ENCODE measurements at places on chromosomes 5 and 9.

DNA sequence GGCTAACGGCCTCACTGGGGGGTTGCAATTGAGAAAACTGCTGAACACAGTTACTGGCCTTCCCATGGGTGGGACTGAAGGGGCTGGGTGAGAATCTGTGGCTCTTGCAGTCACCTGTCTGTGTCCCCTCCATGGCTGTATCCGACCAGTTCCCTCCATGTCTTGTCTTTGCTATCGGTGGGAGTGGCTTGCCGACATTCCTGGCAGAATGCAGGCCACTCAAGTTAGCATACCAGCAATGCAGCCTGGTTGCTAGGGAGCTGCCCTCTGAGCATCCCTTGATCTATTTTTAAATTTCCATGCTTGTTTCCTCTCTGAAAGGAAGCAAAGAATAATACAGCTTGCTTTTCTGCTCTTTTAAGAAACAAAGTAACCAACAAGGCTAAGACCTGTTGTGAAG is 1509.7 kb upstream of the WWC1 start:
- DNase-seq, result no peak

- no peak for DNase-seq
Observed at GRCh38 chr5:8766448-8766847, 779.4 kb downstream of the SEMA5A start.

- DNase-seq, result no peak
Observed at GRCh38 chr9:105908069-105908468, 213.7 kb downstream of the TMEM38B start.

- DNase-seq, result no peak
Observed at GRCh38 chr5:157865781-157866180, 6.8 kb upstream of the CLINT1 start.

DNA sequence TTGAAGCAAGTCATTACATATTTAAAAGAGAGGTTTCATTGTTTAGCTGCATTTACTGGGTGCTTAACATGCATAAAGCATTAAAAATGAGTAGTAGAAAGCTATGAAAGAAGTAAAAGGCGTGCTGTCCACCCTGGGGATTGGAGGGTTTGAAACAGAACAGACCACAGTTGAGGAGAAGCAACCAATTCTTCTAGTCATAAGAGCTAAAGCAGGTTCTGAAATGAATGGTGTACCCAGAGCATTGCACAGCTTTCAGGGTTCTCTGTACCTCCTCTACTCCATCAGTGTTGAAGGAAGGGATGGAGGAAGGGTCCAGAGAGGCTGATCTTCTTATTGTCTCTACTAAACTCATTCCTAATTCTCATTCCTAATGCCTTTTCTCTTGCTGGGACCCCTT is 68.9 kb downstream of the SH3RF2 start:
- DNase-seq, result no peak

DNA sequence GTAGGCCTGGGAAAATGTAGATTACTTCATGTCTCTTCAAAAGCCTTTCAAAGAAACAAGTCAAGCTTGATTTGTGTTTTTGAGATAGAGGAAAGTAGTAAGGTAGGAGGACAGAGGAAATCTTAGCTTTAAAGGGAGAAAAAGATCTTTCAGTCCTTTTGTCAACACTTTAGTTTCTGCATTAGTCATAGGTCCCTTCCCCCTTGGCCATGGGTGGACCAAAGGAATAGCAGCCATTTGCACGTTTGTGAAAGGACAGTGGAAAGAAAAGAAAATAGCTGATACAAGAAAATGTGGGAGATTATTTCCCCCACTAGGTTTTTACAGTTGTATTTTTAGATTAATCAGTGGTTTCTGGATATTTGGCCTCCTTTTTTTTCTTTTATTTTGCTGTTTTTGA is 121.9 kb upstream of the GRHPR start:
- DNase-seq, result no peak

GRCh38 chr5:88656221-88656950 is 226.6 kb downstream of the MEF2C start:
- no peak for DNase-seq

GRCh38 chr9:87498811-87499360 is 1.2 kb downstream of the DAPK1 start:
- DNase-seq, result no peak

- DNase-seq, result no peak
Observed at GRCh38 chr5:172637110-172637580, 3.9 kb upstream of the NEURL1B start.

DNA sequence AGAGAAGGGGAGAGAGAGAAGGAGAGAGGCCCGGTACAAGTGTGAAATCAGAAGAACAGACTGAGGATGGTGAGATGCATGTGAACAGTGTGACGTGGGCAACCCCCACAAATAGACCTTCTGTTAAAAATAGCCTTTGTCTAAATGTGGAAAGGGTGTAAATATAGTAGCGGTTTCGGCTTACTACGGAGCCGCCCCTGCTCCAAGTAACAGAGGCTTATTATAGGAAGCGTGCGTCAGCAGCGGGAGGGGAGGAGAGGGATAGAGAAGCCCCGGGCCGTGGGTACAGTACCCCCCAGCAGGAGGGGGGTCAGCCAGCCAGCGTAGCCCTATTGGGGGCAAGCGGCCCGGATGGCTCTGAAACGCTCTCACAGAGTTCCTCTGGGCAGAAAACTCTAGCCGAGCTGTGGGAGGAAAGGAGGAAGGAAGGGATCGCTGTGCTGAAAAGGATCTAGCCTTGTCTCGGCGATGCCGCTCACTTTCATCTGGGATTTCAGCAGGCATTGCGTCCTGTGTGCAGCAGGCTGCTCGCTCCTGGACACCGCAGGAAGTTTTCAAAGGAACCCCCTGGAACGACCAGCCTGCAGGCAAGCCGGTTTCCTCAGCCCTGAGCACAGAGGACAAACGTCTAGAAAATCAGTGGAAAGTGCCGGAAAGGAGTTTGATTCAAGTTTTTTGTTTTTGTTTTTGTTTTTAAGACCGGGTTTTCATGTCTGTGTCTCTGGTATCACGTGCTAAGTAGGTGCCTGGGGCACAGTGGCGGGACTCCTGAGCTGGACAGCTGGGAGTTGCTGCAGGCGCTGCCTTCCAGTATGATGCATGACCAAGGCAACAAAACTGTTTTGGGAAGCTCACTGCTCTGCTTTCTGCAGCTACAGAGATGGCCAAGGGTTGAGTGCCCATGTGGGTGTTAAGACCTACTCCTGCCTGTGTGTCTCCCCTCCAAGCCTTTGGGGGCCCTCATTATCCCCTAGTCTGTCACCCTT is 146.6 kb downstream of the SEC61B start:
- peak; percentile 17 for DNase-seq

- DNase-seq, result no peak
Observed at GRCh38 chr5:135009736-135010501, 24.1 kb downstream of the PITX1 start.

- DNase-seq, result no peak
Observed at GRCh38 chr9:126607731-126608130, 6.0 kb upstream of the LMX1B start.

DNA sequence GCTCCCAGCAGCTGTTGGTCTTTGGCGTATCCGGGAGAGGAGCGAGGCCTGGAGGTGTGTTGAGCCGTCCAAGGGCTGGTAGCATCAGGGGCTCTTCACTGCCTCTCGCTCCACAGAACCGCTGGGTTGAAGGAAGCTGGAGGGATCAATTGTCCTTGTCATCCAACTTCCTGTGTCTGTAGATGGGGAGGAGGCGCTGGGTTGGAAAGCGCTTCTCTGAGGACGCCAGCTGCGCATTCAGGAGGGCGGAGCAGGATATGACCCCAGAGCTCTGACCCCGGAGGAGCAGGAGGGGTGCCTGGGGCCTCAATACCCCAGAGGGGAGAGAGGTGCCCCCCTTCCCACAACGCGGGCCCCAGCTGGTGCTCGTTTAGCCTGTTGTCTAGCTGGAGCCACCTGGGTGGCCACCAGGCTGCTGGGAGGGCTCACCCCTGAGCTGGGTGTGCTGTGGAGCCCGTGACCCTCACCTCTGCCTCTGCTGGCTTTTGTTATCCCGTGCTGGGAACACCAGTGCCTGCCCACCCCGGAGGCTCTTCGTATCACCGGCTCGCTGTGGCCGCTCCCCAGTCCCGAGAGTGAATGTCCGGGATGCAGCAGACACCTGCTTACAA is 2.0 kb upstream of the DBH start:
- DNase-seq, result no peak

GRCh38 chr9:100222674-100223073 is 123.6 kb downstream of the INVS start:
- DNase-seq, result no peak

GRCh38 chr9:122180633-122181032 is 20.9 kb downstream of the MORN5 start:
- peak; percentile 40 for DNase-seq

DNA sequence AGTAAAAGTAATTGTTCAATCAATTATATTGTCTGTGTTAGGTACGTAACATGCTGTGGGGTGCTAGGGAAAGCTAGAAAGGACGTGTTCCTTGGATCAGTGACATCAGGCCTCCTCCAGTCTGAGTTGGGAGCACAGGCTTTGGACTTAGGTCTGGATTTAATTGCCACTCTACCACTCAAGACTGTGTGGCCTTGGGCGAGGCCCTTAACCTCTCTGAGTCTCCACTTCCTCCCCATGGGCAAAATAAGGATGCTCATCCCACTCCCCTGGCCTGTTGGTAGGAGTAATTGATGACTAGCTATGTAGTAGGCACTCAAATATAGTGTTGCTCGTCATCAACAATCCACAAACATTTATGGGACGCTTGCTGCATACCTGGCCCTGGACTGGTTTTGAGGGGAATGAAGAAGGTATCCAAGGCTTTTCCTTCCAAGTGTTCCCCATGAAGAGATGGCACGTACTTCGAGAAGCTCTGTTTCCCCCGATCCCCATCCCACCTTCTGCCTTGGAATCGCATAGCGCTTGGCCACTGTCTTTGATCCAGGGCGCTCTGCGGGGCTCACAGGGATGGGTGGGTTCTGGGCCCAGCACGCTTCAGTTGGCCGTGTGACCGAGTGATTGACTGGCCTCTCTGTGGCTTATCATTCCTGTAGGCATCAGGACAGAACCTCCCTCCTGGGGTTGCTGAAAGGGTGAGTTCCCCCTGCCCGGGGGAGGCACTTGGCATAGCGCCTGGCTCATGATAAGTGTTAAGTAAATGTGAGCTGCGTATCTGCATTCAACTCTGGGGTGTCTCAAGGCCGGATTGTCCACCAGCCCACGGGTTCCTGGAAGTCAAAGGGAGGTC is 8.1 kb downstream of the FGF18 start:
- no peak for DNase-seq

- DNase-seq, result peak; percentile 94
Observed at GRCh38 chr5:13664377-13664776, 280.1 kb downstream of the DNAH5 start.

GRCh38 chr5:99037668-99038067 is 108.9 kb upstream of the CHD1 start:
- DNase-seq, result no peak

DNA sequence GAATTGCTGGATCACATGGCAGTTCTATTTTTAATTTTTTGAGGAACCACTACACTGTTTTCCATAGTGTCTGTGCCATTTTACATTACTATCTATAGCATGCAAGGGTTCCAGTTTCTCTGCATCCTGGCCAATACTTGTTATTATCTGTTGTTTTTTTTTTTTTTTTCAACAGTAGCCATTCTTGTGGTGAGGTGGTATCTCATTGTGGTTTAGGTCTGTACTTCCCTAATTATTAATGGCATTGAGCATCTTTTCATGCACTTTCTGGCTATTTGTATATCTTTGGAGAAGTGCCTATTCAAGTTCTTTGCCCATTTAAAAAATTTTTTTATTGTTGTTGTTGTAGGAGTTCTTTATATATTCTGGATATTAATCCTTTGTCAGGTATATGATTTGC is 97.7 kb downstream of the GDNF start:
- DNase-seq, result no peak

GRCh38 chr5:94545870-94546625 is 72.4 kb downstream of the KIAA0825 start:
- no peak for DNase-seq

GRCh38 chr9:90162819-90163218 is 479.8 kb downstream of the DIRAS2 start:
- no peak for DNase-seq

DNA sequence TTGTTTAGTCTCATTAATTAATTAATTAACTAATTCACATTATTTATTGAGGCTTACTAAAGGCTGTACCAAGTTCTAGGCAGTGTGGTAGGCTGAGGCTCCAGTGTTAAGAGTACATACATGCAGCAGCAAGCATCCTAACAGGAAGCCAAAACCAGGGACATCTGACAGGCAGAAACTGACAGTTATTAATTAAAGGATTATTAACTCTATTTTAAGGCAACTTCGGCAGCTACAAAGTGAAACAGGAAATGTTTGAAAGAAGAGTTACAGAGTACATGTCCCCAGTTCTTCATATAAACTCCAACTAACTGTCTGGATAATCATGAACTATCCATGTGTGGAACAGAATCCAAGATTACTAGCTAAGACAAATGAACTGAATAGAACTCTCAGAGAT is 39.3 kb upstream of the GABRB2 start:
- no peak for DNase-seq

- no peak for DNase-seq
Observed at GRCh38 chr5:31996909-31997308, 177.2 kb downstream of the GOLPH3 start.

GRCh38 chr9:112493393-112494137 is 6.9 kb downstream of the KIAA1958 start:
- DNase-seq, result no peak

DNA sequence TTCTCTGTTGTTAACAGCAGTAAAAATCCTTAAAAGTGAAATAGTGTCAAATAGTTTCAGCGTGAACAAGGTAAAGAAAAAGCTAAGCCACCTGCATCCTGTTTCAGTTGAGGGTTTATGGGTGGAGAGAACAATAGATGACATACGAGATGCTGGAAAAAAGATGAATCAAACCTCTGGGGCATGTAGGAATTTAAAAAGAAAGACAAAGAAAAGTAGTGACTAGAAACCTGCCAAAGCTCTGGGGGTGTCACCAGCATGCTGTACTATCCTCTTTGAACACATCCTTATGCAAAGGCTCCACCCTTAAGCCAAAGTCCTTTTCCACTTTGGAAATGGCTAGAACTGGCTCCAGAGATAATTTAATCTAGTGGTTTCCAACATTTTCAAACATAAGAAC is 22.2 kb downstream of the SCAI start:
- no peak for DNase-seq

DNA sequence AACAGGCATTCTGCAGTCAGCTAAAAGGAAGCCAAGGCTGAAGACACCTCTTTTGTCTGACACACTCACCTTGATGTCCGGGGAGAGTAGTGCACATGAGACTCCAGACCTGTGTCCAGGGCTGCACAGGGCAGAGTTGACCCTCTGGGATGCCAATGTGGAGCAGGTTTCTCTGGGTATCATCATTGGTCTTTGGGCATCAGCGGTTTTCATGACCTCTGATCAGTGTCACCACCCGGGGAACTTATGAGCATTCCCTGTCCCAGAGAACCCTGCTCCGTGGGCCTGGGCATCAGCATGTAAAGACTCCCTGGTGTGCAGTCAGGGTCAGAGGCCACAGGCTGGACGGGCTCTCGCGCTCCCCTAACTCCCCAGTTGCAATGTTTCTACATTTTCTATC is 80.2 kb downstream of the NSUN2 start:
- no peak for DNase-seq

GRCh38 chr9:87122947-87123685 is 175.8 kb upstream of the GAS1 start:
- DNase-seq, result peak; percentile 65

- no peak for DNase-seq
Observed at GRCh38 chr5:127340606-127341005, 50.0 kb downstream of the MEGF10 start.

GRCh38 chr9:112078432-112078831 is 96.7 kb downstream of the SUSD1 start:
- DNase-seq, result no peak

All from AG04449 (cell line).